Activated CD4-positive, alpha-beta T cell treated with anti-CD3 and anti-CD28 coated beads, Interleukin-2, amount 10 ng/mL, durations not matched to agents 24 days and 14 days (primary cell): ENCODE measurements at places on chromosomes 4 and X. TPM values are rescaled to one million over a fixed set of nuclear protein-coding genes. Genes with fewer than 3 reads are reported as not detected.

The RHOH gene
- total RNA-seq = 98.1 and 107 TPM in 2 replicates

The HS6ST2 gene
- 0.78 and 1.2 TPM in 2 replicates for total RNA-seq

The UGT2A1 gene
- total RNA-seq = not detected in 2 replicates

The RNF150 gene
- total RNA-seq = 0.02 TPM in 1 of 2 replicates, not detected in the other

The GRK4 gene
- 4.6 and 5.3 TPM in 2 replicates for total RNA-seq

DNA sequence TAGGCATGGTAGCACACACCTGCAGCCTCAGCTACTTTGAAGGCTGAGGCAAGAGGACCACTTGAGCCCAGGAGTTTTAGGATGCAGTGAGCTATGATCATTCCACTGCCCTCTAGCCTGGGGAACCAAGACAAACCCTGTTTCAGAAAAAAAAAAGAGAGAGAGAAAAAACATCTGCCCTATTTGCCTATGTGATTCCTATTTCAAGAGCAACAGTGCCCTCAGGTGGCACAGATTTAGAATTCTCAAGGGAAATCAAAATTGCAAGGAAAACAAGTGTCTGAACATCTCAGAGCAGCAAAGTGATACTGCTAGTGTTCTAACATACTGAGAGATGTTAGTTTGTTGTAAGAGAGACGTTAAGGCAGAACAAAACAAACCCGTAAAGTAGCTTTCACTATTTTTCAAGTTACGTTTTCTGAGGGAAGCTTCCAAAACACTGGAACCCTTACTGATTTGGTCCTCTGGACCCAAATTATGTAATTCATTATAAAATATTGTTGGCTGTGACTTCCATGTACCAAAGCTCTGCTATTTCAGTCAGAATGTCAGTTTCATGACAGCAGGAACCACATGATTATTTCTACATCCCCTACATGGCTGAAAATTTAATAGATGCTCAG is 7.9 kb downstream of the BDH2 start:
- H3K4me3 ChIP-seq = peak overlapping the region; percentile 59
- H3K4me1 ChIP-seq = peaks cover 20% of the 10 kb centered on the region
- H3K36me3 ChIP-seq = peaks cover 14% of the 10 kb centered on the region
